ENCODE measurements at places on chromosomes 16 and 17.
A peak's percentile ranks its signal among the peaks of the same experiment; 100 is the strongest.

- peak; percentile 71 for DNase-seq
Observed at GRCh38 chr16:85616607-85617321, 3.6 kb downstream of the GSE1 start.

GRCh38 chr16:2867987-2868789, 10.2 kb upstream of the PRSS22 start:
- DNase-seq = peak; percentile 97

GRCh38 chr16:71924710-71925109, 29.4 kb downstream of the IST1 start:
- no peak for DNase-seq

- no peak for DNase-seq
Observed at GRCh38 chr17:28906706-28907438, 4.0 kb upstream of the DHRS13 start.

DNA sequence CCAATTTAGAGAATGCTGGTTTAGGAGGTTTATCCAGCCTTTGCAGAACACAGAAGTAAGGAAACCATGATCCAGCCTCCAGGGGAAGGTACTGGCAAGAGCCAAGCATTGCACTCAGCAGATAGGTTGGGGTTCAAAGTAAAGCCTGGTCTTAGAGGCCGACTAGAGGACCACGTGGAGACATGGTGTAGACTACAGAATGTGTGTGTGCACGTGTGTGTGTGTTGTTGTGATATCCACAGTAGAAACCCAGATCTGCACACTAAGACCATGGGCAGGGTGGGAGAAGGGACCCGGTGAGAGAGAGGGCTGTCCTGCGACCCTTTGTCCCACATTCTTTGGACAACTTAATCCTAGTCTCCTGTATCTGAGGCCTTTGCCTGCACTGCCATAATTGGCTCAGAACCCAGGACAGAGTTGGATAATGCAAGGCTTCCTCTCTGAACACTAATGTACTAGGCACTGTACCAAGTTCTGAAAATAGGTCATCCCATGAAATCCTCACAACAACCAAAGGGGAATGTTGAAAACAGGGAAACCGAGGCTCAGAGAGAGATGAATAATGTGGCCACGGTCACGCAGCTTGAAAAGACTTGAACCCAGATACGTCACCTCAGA, 325.1 kb upstream of the HSBP1 start:
- no peak for DNase-seq

GRCh38 chr17:5514976-5515375, 28.6 kb downstream of the MIS12 start:
- no peak for DNase-seq

- peak; percentile 27 for DNase-seq
Observed at GRCh38 chr17:58084317-58084981, 1.2 kb downstream of the DYNLL2 start.

DNA sequence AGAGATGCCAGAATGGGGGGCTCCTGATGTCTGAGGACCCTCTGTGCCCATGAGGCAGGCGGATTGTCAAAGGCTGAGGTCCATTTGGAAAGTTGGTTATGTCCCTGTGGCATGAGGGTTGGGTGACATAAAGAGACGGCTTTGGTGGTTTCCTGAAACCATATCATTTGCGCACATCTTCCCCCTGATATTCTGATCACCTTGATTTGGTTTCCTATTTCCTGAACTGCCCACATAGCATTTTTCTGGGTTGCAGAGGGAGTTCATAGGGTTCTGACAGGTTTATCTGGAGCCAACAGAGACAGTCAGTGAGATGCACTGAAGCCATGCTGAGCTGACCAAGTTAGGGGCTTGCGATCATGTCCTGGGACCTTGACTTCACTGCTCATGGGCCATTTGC, 15.7 kb upstream of the RNF222 start:
- DNase-seq = no peak

- DNase-seq = no peak
Observed at GRCh38 chr17:79669861-79670260, 59.0 kb upstream of the RBFOX3 start.

- no peak for DNase-seq
Observed at GRCh38 chr17:83155128-83156121, 76.0 kb downstream of the METRNL start.

- DNase-seq = no peak
Observed at GRCh38 chr17:43787728-43788127, 7.5 kb downstream of the CFAP97D1 start.

GRCh38 chr16:72873853-72874252, 174.1 kb downstream of the ZFHX3 start:
- no peak for DNase-seq

DNA sequence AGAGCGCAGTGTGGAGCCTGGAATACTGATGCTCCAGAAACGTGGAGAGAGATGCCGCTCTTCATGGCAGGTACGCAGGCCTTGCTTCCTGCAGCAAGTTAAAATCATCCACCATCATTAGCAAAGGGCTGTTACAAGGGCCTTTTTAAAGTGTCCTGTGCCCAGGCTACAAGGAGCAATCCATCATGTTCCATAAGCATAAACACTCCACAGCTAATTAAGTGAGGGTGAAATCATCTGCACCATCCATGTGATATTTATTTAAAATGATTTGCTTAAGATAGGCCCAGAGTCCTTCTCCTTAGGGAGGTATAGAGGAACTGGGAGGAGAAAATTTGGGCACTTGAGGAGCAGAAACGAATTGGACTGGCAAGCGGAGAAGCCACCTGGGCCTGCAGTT, 372.1 kb downstream of the XYLT1 start:
- no peak for DNase-seq

GRCh38 chr16:583815-584591, 5.9 kb upstream of the RAB40C start:
- no peak for DNase-seq

DNA sequence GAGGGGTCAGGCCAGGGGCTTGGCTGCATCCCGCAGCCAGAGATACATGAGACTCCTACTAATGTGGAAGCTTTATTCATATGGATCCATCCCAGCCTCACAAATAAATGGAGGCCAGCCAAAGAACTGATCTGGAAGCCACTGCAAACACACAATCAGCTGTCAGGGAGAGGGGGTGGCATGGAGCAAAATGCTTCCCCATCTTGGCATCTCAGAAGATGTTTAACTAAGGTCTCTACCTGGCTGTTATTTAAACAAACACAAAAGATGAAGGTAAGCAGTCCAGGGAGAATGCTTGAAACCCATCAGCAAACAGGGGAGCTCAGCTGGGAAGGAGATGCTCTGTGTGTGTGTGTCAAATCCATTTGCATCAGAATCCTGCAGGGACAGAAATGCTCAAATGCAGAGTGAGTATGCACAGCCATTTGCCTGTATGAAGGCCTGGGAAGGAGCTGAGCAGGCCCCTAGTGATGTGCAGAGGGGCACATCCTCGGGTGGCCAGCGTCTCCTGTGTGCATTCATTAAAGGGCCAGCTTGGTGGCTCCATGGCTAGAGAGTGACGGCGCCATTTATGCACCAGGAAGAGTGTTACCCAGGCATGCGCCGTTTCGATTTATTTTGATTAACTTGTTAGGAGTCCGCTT, 34.2 kb upstream of the IRX3 start:
- DNase-seq = no peak

GRCh38 chr17:65656390-65657250, 95.2 kb upstream of the AXIN2 start:
- DNase-seq = no peak

DNA sequence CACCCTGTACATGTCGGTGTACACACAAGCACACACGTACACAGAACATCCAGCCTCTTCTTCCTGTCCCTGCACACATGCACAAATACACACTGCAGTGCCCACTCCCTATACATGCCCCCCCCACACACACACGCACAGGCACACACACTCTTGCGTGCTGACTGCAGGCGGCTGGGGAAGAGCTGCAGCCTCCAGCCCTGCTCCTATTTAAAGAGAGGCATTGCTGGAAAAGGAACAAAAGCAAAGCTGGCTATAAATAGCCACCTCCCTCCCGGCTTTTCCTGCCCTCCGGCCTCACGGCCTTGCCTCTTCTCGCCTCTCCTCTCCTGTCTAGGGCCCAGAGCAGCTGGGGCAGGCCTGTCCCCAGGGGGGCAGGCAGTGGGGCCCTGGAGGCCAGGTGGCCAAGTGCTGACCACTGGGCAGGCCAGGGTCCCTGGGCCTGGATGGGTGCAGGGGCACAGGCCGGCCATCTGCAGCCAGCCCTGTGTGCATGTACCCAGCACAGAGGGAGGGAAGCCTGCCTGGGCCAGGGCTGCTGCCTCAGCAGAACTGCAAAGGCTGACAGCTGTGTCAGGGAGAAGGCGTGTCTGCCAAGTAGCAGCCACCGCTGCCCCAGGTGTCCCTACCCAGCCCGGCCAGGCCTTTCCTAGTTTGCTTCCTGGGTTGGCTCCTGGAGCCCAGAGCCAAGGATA, 25.4 kb downstream of the RTN4RL1 start:
- DNase-seq = peak; percentile 80

- DNase-seq = no peak
Observed at GRCh38 chr16:54174201-54174600, 112.4 kb downstream of the IRX3 start.

GRCh38 chr17:57210972-57211411, 45.3 kb upstream of the MSI2 start:
- peak; percentile 1 for DNase-seq

GRCh38 chr16:47848421-47849109, 307.2 kb downstream of the ABCC12 start:
- DNase-seq = peak; percentile 25

- no peak for DNase-seq
Observed at GRCh38 chr16:54312502-54312991, 26.0 kb upstream of the IRX3 start.

GRCh38 chr17:13003454-13003851, 14.4 kb downstream of the ELAC2 start:
- no peak for DNase-seq

DNA sequence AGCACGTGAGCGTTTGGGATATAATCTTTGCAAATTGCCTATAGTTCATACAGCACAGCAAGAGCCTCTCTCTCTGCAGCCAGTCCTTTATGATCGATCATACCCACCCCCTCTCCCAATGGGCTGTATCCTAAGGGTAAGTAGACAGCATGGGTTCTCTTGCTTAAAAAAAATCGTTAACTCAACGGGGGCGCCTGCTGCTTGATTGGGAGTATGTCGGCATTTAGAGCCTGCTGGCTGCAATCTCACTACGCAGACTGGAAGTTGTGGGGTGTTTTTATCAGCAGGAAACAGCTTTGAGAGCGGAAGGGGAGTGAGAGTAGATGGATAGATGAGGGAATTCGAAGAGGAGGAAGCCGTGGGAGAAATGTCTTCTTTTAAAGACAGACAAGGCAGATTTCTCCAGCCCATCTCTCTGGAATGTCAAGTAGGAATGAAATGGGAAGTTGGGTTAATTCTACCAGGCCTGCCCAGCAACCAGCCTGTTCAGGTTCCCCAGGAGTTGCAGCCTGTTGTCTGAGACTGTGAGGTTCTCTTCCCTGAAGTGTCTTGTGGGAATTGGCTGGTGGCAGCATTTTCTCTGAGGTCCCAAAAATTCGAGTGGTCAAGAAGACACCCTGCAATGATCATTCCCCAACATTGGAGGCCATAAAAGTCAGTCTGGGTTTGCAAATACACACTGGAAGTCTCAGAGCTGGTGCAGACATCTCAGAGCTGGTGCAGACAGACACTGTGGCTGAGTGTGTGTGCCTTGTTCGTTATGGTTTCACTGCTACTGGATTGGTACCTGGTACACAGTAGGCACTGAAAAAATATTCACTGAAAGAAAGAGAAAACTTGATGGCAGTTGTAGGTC, 65.6 kb downstream of the PRKCB start:
- no peak for DNase-seq

DNA sequence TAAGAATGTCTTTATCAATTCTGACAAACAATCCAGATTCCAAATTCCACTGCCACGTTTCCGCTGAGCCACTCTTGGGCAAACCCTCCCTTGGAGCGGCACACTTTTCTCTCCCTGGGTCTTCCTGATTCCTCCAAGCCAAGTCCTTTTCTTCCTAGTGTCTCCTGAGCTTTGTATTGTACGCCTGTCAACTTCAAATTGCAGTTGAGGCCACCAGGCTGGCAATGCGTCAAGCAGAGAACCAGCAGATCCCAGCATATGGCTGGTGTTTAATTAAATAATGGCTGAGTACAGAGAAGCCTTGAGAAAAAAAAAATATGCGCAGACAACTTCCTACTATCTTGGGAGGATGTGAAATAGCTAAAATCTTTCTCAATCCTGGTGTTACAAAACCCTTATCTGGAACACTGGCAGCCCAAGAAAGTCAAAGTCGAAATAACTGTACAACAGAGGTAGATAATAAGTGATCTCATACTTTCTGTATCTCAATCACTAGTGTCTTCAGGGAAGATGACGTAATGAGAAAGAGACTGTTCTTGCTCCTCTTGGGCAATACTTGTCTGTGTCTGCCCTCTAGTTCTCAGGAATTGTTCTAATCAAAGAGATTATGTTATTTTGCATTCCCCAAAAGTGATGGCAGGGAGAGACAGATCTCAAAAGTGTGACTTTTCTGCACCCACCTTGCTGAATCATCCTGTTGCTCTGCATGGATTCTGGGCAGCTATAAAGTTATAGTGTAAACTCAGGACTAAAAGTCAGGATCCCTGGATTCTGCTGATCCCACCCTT, 15.0 kb downstream of the SMIM36 start:
- peak; percentile 69 for DNase-seq

DNA sequence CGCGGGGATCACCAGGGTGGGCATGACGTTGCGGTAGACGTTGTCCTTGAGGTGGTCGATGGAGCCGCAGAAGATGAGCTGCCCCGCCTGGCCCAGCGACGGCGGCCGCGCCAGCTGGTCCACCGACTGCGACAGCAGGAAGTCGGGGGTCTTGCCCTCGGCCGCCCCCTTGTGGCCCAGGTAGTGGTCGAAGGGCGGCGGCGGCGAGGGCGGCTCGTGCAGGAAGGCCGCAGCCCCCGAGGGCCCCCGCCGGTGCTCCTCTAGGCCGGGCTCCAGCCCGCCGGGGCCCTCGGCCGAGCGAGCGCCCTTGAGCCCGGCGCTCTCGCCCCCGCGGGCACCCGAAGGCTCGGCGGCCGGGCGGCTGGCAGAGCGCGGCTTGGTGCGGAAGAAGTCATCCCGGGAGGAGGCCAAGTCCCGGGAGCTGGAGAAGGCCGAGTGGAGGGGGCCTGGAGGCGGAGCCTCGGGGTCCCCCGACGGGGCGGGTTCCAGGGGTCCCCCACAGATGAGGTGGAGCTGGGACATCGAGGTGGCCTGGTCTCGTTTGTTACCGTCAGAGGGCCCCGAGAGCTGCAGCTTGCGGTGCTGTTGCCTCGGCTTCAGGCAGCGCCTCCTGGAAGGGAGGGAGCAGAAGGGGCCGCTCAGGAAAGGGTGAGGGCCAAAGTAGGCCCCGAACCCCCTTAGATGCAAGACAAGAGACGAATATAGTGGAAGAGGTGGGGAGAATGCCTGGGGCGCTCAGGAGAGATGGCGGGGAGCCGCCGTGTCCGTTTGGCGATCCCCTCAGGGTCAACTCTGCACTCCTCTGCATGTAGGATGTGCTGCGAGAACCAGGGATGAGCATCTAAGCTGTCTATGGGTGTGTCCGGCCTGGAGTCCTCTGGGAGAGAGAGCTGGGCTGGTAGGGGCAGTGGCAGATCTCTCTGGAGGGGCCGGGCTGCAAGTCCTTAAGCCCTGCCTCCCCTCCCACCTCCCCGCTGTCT, 8.8 kb downstream of the FAM171A2 start:
- no peak for DNase-seq

Data from mesenchymal stem cell (in vitro differentiated cells and primary cell).